Stimulated activated CD8-positive, alpha-beta memory T cell treated with anti-CD3 and anti-CD28 coated beads, Interleukin-7, amount 100 ng/mL, for 24 hours (primary cell): ENCODE measurements at places on chromosomes 1 and 21.

GRCh38 chr1:10528066-10529014, 53.6 kb downstream of the PEX14 start:
- DNase-seq = no peak

DNA sequence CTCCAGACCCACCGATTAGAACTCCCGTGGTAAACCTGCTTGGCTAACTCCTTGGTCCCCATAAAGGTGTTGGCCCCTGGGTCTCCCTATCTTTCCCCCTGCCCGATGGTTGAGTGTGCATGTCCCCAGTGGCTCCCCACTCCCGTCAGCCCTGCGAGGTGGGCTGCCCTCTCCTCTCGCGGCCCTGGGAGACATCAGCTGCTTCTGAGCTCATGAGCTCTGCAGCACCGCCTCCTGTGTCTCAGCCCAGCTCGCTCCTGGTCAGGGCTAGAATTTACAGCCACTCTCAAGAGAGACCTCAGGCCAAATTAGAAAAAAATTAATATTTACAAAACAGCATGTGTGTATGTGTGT, 15.9 kb upstream of the ZBTB21 start:
- no peak for DNase-seq

DNA sequence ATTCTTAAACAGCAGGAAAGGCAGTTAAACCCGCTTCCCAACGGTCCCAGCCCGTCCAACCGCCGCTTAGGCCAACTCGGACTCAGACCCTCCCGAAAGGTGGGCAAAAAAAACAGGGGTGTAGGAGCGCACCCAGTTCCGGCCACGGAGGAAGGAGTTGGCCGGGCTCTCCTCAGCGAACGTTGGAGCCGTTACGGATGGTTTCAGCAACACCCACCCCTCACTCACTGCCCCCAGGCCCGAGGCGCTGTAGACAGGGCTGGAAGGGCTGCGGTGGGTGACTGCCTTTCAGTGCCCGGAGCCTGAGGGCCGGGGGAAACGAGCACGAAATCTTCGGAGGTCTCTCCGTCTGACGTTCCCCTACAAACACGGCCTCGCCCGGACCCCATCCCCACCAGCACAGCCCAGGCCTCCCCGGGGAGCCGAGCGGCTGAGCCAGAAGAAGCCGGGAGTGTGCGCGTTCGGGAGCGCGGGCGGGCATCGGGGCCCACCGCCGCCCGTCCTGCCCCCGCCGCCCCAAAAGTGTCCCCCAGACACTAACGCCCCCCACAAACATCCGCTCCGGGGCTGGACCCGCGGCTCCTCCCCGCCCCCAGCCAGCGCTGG, 1.3 kb downstream of the KDM5B start:
- DNase-seq = no peak

- DNase-seq = no peak
Observed at GRCh38 chr1:75083223-75083622, 51.0 kb upstream of the LHX8 start.

GRCh38 chr1:226778657-226779058, 39.6 kb upstream of the ITPKB start:
- no peak for DNase-seq

GRCh38 chr1:87844251-87844650, 515.6 kb downstream of the LMO4 start:
- no peak for DNase-seq

DNA sequence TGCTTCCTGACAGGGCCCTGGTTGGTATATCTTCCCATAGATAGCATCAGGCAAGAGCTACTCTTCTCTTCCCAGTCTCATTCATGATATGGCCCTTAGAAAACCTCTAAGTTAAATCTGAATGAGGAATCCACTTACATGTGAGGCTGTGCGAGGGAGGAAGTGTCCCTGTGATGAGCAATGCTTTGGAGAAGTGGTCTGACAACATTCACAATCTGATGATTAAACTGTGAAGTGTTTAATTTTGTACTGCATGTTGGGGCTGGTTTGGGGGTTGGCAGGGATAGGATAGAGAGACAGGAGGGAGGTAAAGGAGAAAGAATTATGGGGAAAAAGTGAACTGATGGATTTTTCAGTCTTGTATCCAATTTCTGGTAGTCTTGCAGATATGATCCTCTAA, 421.2 kb upstream of the DAB1 start:
- DNase-seq = no peak

- no peak for DNase-seq
Observed at GRCh38 chr1:175865041-175865766, 121.8 kb upstream of the TNR start.

GRCh38 chr1:119743776-119744597, 24.7 kb downstream of the HMGCS2 start:
- peak; percentile 16 for DNase-seq

DNA sequence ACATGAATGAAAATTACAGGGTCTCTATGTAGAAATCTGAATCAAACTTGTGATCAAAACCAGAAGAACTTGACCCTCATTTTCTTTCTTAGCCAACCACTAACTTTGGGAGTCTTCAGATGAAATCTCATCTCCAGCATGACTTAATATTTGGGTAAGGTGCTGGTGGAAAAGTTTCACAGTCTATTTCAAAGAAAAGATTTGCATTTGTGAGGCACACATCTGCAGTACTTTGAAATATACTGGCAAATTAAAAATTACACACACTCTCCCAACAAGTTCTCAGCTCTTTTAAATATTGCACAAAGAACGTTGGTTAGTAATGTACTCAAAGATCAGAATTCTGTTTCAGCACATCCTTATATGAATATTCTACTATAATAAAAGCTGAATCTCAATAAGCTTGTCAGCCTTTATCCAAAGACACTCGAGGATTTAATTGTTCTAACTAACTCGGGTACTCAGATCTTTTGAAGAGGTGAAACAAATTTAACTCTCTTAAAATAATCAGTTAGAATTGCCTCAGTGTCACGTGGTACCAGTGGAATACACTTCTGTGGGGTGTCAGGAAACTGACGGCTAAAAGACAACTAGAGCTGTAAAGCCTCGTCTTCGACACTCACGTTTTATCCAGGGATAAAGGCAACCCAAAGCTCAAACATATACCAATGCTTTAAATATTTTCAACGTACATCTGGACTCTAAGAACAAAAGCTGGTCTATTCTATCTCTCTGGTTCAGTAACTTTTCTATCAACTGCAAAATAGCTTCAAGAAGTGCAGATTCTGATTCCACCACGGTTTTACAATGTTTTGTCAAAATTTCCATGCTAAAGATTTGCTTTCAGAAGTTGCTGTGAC, 19.0 kb downstream of the SAMSN1 start:
- no peak for DNase-seq
